NCI-H1048 (cell line): ENCODE measurements at places on chromosomes 13 and 19.

DNA sequence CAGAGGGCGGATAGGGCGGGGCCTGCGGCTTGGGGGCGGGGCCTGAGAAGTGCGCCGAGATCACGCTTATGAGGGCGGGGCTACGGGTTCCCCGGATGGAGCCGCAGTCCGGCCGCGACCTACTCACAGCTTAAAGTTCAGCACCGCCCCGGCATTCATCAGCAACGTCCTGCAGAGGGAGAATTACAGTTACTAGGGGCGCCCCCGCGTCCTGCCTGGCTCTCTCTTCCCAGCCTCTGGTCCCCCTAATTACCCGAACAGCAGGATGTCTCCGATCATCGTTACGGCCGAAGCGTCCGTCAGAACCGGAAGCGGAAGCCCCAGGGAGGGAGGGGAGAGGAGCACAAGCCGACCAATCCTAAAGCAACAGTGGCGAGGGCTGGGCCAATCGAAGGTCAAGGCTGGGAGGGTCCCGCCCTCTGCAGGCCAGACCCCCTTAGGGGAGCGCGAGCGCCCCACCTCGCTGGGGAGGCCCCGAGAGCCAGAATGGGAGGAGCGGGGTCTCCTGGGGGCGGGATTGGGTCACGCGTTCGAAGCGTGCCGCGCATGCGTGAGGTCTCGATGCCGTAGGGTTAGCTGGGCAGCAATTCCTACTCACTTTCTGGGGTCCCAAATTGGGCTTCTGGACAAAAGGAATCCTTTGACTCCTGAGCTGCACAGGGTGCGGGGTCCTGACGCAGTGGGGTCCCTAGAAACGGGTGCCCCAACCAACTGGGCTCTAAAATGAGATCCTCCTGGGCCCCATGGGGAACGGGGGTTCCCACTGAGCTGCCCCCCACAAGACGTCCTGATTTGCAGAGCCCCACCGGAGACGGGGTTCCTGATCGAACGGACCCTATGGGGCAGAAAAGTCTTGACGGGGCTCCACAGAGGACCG lies at the start of gene SMIM7:
Gene SMIM7, minus strand, starts transcription at position 313 of the 877 bp plus-strand sequence. Its CDS starts 34 bp downstream, at position 279.
- DNase-seq: peak; percentile 97

GRCh38 chr19:45827459-45828093 lies 12.5 kb upstream of the RSPH6A start:
- no peak for DNase-seq

GRCh38 chr13:96379967-96380366 lies 290.1 kb downstream of the HS6ST3 start:
- no peak for DNase-seq

- DNase-seq: no peak
Measured at GRCh38 chr19:12833738-12834565, 427 bp downstream of the RTBDN start.

DNA sequence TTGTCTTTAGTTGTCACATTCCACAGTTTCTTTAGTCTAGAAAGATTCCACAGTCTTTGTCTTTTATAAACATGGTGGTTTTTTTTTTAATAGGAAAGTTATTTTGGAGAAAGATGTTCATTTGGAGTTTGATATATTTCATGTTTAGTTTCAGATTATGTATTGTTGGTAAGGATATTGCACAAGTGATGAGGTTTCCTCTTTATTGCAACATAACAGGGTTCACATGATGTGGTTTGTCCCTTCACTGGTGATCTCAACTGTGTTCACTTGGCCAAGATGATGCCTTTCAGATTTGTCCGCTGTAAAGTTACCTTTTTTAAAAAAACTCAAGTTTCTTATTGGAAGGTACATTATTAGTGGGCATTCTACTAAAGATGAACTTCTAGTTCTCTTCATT lies 3.2 kb downstream of the ZNF230 start:
- DNase-seq: no peak

DNA sequence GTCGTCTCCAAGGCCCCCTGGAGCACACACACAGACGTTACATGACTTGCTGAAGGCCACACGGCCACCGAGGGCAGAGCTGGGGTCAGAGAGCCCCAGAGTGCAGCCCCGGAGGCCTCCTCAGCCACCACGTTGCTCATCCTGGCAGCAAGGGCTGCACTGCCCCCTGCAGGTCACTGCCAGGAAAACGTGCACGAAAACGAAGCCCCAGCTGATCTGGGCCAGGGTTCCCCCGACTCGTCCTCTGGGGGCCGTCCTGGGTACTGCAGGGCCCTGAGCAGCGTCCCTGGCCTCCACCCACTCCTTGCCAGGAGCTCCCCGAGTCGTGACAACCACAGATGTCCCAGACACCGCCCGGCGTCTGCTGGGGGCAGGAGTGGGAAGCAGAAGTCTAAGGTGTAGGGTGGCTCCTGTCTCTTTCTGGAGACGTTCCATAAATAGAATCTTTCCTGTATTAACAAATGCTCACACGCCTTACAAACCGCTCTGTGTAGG lies 3.4 kb downstream of the TPGS1 start:
- DNase-seq: peak; percentile 56

DNA sequence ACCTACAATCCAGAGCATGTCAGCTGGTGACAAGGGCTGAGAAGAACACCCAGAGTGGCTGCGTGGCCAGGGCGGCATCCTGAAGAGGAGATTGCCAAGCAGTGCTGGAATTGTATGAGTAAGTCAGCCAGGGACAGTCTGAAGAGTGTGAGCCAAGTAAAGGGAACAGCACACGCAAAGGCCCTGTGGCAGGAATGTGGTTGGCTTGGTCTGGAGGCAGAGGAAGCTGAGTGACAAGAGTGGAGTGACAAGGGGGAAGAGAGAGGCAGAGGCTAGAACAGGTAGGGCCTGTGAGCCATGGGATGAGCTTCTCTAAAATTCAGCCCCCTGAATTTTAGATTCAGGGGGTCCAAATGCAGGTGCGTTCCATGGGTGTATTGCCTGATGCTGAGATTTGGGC lies 53.7 kb upstream of the UQCRFS1 start:
- DNase-seq: no peak

GRCh38 chr19:14152713-14153112 lies 16.3 kb upstream of the ASF1B start:
- DNase-seq: no peak

- DNase-seq: no peak
Measured at GRCh38 chr13:77325371-77325980, 1.4 kb downstream of the MYCBP2 start.

DNA sequence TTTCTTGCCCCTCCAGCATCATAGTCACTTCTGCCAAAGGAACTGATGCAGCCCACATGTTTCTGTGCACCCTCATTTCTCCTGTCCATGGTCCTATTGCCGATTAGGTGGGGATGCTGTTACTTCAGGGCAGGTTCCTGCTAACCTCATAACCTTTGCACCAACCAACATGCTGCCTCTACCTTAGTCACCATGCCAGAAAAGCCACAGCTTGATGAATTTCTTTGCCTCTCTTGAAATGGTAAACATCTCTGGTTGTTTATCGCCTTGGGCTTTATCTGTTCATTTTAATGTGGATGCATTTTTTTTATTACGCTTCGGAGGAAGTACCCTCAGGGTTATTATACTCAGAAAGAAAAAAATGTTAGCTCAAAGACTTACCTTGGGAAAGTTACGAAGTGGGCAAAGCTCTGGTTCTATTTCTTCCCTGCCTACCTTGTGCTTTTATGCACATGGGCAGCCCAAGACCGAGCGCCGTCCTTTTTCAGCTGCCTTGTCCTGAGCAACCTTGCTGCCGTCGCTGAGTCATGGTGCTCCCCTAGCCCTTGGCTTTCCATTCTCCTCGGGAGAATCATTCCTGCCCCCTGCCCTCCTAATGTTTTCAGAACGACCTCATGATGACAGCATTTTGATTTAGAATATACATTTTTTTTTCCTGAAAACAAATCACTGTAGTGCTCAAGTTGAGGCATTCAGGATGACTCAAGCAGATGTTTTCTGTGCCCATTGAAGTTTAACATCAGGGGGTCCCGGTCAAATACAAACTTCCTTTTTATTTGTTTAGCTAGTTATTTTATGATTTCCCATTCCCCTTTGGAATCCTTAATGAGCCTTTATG lies 280.0 kb downstream of the SHISA2 start:
- DNase-seq: no peak

GRCh38 chr19:35114353-35115176 lies 1.1 kb upstream of the FXYD3 start:
- peak; percentile 29 for DNase-seq

DNA sequence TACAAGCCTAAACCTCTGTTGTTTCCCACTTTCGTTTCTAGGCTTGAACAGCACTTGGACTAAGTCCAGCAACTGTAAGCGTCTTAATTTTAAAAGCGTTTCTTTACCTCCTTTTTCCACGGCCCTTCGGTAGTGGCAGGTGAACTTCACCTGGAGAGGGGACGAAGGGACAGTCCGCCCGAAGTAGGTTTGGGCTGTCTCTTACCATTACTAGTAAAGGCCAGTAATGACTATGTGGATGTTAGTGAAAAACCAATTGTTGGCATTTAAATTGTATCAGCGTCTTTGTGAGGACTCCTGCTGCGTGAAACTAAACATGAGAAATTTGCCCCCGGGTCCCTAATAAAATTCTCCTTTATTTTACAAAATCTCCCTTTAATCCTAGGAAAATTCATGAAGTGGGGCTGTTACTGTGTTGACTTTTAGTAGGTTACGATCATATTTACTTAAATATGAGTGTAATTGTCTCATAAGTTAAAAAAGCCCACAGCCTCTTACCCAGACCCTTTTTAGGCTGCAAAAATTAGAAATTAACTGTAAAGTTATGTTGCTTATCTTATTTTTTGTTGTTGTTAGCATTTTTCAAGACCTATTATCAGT lies 983 bp downstream of the ITM2B start:
- no peak for DNase-seq

DNA sequence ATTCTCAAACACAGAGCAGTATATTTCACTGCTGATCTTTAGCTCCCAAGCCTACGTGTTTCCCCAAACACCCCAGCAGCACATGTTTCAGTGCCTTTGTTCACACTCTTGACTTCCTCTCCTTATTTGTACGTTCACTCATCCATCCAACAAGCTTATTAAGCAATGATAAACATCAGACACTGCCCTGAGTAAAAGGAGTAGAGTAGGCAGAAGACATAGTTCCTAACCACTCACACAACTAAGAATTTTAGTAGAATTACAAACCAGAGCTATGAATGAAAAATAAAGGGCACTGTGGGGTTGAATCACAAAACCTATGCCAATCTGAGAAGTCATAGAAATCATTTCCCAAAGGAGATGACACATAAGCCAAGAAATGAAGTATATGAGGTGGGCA lies 213.5 kb downstream of the DIAPH3 start:
- DNase-seq: no peak

GRCh38 chr19:50199259-50199555 lies 4.2 kb upstream of the MYH14 start:
- DNase-seq: no peak

DNA sequence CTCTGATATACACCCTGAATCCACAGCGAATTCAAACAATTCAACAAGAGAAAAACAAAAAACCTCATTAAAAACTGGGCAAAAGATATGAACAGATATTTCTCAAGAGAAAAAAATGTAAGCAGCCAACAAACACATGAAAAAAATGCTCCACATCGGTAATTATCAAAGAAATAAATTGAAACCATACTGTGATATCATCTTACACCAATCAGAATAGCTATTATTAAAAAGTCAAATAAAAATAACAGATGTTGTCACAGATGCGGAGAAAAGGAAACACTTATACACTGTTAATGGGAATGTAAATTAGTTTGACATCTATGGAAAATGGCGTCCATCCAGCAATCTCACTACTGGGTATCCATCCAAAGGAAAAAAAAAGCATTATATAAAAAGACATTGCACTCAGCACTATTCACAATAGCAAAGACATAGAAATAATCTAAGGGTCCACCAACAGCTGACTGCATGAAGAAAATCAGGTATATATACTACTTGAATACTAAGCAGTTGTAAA lies 1495.0 kb upstream of the PCDH20 start:
- no peak for DNase-seq

GRCh38 chr19:5321851-5322681 lies 18.5 kb downstream of the PTPRS start:
- no peak for DNase-seq

DNA sequence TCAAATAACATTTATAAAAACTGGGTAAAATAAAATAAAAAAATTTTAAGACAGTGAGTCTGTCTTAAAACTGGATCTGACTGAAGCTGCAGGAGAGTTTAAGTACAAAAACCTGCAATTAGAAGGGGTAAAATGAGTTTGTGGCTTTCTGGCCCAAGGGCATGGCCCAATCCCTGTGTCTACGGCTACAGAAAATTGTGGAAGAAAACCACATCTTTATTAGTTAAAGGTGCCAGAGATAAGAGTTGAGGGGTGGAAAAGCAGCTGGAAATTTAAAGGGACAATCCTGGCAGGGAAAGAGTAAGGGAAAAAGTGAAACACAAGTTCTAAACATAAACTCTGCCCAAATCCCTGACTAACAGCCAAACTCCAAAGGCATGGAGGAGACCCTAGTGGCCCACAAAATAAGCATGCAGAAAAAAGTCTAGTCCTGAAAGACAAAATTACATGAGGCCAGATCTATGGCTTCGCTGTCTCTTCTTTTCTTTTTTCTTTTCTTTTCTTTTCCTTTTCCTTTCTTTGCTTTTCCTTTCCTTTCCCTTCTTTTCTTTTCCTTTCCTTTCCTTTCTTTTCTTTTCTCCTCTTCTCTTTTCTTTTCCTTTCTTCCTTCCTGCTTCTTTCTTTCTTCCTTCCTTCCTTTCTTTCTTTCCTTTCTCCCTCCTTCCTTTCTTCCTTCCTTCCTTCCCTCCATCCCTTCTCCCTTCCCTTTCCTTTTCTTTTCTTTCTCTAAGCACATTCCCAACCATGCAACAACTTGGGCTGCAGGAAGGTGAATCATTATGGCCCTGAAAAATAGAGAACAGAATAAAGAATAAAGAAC lies 23.5 kb upstream of the DLEU7 start:
- no peak for DNase-seq

DNA sequence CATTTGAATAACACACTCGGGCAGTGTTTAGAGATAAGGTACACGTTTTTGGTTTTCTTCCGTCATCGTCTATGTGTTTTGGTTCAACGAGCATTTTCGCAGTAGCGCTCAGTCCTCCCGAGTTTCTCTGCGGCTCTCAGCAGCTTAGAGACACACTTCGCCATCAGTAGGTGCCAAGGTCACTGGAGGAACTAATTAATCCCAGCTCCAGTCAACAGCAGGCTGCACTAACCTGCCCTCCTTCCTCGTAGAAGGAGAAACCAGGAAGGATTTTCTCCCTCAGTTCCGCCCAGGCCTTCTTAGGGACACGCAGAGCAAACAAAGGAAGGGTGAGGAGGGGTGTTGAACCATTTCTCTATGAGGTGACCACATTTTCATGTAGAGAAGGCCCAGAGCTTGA lies 12.6 kb downstream of the MBNL2 start:
- DNase-seq: no peak

- no peak for DNase-seq
Measured at GRCh38 chr13:103107580-103107979, 41.4 kb upstream of the SLC10A2 start.

- DNase-seq: no peak
Measured at GRCh38 chr13:45206340-45206739, 5.5 kb upstream of the KCTD4 start.

DNA sequence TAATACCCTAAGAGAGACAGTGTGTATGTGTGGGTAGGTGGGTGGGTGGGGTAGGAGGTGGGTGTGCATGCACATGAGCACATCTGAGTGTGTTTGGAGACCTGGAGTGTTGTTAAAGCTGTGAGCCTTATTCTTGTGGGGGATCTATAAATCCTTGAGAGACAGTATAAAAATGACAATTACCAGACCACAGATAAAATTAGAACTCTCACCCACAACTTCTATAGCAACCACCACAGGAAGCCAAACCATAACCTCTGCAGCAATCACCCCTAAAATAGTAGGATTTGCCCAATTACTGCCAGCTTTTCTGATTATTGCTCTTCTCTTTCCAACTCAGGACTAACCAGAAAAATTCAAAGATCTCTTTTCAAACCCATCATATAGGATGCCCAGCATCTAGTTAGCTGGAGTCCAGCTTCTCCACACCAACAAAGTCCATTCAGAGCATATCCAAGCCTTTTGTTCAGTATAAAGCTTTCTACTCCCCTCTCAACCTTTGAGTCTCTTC lies 93.4 kb upstream of the SLITRK1 start:
- no peak for DNase-seq
